Activated CD8-positive, alpha-beta memory T cell treated with anti-CD3 and anti-CD28 coated beads, Interleukin-2, amount 10 ng/mL, durations not matched to agents 7 days and 5 days (primary cell): ENCODE measurements at places on chromosomes 2 and 18. TPM values are rescaled to one million over a fixed set of nuclear protein-coding genes. Genes with fewer than 3 reads are reported as not detected.

POTEF gene
- total RNA-seq: not detected

MRPL30 gene
- 24.4 TPM for total RNA-seq

GLI2 gene
- total RNA-seq: 1.3 TPM

MC4R gene
- total RNA-seq: not detected

UGT1A8 gene
- total RNA-seq: not detected

ALPI gene
- total RNA-seq: not detected

SPEG gene
- 0.52 TPM for total RNA-seq

ACADL gene
- total RNA-seq: not detected

FBLN7 gene
- total RNA-seq: 0.26 TPM

SDC1 gene
- not detected for total RNA-seq

B4GALT6 gene
- total RNA-seq: 0.41 TPM

TPO gene
- total RNA-seq: not detected

MRO gene
- not detected for total RNA-seq

C2orf68 gene
- 47.9 TPM for total RNA-seq

DNA sequence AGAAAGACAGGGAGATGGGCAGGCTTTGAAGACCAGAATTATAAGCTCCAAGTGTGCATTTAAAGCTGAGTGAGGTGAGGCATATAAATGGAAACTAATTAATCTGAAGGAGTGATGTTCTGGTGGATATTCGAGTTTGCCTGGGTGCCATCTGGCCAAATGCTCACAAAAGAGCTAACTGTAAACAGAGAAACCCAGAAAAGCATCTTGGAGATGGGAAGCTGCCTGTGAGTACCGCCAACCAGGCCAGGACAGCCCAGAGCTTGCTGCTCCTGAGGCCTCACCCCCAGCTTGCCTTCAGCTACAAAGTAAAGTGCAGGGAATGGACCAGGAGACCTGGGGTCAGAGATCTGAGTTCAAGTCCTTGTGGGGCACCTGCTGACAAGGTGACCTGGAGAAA is 446.1 kb upstream of the MYT1L start:
- no peak for DNase-seq

GRCh38 chr2:120231564-120231973 is 8.4 kb upstream of the TMEM185B start:
- no peak for DNase-seq

DNA sequence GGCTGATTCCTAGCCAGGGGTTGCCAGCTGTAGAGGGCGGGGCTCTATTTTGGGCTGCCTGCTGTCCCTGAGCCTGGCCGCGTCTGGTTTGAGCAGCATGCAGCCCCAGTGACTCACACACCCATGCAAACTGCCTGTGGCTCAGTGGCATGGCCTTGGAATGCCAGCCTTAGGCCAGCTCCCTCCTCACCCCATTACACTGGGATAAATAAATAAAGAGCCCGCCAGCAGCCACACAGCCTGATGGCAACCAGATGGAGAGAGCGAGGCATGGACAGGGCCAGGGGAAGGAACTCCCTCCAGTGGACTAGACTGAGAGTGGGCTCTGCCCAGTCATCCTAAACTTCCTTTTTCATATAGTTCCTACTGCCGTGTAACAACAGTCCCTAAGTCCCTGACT is 18.3 kb downstream of the NHEJ1 start:
- no peak for DNase-seq

- peak; percentile 68 for DNase-seq
Measured at GRCh38 chr2:6917071-6917760, at the start of gene RNF144A. Gene RNF144A (plus strand): TSS chr2:6917412. CDS start chr2:6996927, 79,515 bp downstream.

DNA sequence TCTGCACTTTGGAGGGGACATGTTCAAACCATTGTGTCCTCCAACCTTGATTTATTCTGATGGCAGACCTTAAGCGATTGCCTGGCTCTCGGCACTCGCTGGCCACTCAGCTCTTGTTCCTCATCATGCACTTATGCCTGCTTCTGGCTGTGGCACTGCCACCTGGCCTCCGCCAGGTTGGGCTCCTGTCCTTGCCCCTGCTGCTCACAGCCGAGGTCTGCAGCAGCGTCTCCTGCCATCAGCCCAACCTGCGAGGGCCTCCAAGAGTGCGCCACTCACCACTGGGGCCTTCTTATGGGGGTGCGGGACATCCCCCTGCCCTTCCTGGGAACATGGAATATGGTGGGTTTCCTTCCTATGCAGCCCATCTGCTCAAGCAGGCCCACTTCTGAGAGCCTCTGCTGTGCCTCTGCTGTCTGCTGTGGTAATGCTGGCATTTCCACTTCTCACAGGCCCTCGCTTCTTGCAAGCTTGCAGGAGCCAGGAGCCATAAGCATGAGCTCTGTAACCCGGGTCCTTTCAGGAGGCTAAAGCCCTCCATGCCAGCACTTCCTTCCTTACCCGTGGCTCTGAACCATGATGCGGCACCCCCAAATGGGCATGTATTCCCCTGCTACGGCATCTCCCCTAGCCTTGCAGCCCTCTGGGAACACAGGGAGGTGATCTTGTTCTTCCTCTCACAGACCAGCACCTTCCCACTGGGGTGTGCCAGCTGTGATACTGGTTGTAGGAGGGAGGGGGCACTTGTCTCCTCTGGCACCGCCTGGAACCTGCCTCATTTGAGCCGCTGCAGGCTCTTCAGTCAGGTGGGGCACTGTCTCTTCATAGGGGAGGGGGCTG is 58.6 kb upstream of the HS6ST1 start:
- no peak for DNase-seq

DNA sequence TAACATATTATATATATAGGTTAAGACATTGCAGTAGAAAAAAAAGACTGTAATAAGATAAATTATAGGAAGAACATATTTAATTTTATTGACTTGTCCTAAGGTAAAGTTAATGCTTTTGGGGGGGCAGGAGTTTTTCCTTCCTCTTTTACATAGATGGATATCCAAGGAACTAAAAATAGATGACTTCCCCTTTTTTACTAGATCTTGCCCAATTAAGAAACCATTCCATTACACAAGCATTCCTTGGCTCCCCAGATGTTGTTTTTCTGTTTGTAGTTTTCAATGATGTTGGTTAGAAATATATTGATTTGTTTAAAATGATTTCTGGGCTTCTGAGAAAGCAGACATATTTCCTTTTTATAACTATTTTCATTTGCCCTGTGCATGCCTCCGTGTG is 22.4 kb upstream of the PMAIP1 start:
- no peak for DNase-seq

- no peak for DNase-seq
Measured at GRCh38 chr2:105644174-105644980, 100.3 kb upstream of the NCK2 start.

- no peak for DNase-seq
Measured at GRCh38 chr2:175228179-175228578, 46.7 kb upstream of the ATP5MC3 start.

- no peak for DNase-seq
Measured at GRCh38 chr2:235533198-235533597, 39.4 kb downstream of the AGAP1 start.

GRCh38 chr2:201072201-201072530 is 365 bp downstream of the NDUFB3 start:
- DNase-seq: no peak

GRCh38 chr2:63827749-63828148 is 13.9 kb upstream of the UGP2 start:
- DNase-seq: no peak

- DNase-seq: no peak
Measured at GRCh38 chr2:120415728-120416509, 70.0 kb downstream of the INHBB start.

DNA sequence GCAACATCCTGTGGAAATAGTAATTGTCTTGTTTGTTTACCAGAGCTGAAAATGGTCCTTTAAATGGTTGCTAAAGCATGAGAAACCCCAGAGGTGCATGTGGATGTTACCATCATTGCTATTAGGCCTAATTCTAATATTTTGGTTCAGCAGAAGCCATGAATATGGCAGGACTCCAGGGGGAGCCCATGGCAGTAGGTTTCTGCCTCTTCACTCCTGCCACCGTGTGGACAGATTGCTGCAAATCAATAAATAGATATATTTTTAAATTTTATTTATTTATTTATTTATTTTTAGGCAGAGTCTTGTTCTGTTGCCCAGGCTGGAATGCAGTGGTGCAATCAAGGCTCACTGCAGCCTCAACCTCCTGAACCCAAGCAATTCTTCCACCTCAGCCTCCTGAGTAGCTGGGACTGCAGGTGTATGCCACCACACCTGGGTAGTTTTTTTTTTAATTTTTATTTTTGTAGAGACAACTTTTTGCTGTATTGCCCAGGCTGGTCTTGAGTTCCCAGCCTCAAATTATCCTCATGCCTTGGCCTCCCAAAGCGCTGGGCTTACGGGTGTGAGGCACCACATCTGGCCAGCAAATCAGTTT is 54.9 kb upstream of the CAPN13 start:
- peak; percentile 65 for DNase-seq

DNA sequence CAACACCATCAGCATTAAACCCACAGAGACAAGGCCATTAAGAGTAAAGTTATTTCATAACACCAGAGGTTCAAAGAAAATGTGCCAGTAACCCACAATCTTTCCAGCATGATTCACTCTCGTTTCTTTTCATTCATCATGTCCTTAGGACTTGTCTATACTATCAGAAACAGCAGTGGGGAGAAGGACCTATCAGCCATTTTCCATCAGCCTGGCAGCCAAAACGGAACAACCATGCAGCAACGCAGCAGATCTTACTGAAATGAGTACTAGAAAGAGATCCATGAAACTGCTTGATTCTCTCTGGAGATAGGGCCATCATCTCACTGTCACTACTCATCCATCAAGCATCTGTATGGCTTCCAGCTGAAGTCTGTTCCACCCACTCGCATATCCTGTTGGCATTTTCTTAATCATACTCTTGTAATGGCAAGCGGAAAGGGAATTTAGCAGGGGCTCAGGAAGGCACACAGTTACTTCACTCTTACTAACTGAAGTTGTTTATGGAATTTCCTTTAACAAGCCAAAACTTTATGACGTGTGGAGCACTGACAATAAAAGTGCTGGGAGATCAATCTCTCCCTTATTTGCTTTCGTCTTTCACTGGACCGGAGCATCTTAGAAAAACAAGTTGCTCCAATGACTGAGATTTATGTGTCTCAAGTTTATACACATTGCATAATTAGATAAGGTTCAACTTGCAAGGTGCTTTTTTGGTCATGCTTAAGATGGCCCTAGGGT is 69.7 kb downstream of the EPHA4 start:
- no peak for DNase-seq

DNA sequence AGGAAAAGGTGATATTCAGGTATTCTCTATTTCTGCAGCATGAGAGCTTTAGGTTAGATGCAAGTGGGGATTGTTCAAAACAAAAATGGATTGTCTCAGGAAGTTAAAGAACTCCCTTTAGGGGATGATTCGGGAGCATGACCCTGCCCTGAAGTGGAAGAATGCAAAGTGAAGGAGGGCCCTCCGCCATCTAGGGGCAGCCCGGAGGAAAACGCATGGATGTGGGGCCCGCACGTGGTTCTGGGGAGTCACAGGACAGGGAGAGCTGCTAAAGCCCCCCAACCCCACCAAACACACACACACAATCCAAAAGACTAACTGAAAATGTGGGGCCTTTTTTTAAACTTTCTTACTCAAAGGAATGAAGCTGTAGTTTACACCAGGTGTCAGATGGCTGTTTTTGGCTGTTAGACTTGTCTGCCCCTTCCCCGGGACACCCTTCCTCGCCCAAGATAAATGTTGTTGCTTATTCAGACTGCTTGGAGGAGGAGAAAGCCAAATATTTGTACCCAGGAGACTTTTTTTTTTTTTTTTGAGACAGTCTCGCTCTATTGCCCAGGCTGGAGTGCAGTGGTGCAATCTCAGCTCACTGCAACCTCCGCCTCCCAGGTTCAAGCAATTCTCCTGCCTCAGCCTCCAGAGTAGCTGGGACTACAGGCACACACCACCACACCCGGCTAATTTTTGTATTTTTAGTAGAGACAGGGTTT is 78.8 kb downstream of the HNRNPLL start:
- DNase-seq: no peak

DNA sequence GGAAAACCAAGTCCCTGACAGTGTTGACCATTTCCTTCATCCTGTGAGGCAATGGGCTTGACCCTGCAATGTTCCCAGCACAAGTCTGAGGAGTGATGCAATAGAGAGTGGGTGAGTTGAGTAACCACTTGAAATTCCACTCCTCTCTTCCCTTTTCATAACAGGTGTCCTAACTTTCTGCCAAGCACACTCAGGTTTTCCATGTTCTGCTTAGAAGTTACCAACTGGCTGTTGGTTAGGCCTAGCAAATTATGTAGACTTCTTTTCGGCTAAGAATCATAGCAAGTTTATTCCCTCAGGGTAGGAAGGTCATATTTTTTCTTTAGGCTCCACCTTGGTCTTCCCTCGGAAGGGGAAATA is 11.5 kb downstream of the GNLY start:
- no peak for DNase-seq

DNA sequence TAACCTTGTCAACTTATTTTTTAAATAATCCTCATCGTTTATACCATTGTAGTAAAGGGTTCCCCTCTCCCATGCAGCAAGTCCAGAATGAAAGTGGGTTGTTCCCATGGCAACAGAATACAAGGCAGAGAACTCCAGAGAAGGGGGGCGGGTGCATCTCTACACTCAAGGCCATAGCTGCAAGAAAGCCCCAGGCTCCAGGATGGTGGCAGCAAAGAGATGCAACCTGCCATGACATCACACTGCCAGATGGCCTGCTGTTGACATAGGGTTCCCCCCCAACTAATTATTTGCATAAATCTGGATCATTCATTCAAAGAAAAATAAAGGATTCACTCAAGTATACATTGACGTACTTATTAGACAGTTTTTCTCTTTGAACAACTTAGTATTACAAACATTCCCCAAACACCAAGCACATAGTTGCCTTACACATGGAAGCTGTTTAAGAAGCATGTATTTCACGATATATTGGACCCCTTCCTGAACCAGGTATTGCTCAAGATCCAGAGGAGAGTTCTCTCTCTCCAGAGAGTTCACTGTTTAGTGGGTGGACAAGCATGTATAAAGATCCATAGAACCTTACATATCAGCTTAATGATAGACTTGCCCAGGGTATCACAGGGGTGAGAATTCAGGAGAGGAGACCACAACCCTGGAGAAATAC is 87.4 kb upstream of the KLF7 start:
- DNase-seq: no peak

- peak; percentile 48 for DNase-seq
Measured at GRCh38 chr18:61975526-61976326, 82.9 kb upstream of the RNF152 start.

GRCh38 chr18:52439457-52439856 is 99.5 kb downstream of the DCC start:
- no peak for DNase-seq

- DNase-seq: no peak
Measured at GRCh38 chr2:16632598-16632997, 33.0 kb downstream of the CYRIA start.

- no peak for DNase-seq
Measured at GRCh38 chr2:15993232-15993610, 52.9 kb downstream of the MYCN start.

GRCh38 chr2:131168538-131168937 is 40.8 kb upstream of the POTEE start:
- no peak for DNase-seq

GRCh38 chr2:27809761-27810241 is 38.3 kb downstream of the MRPL33 start:
- DNase-seq: no peak

DNA sequence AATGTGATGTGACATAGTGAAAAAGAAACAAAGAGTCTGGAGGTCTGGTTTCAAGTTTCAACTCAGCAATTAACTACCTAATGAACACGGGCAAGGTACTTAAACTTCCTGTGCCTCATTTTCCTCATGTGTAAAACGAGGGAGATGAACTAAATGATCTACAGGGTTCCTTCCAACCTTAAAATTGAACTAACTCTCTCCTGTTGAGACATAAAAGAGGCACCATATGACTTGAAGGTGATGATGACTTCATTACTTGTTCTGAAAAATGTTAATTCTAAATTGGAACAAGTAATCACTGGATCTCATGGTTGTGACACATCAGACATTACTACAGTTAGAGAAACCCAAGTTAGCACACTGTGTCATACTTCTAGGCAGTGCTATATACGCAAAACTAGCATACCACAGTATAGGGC is 8.9 kb upstream of the REL start:
- DNase-seq: no peak
